ENCODE measurements at places on chromosomes 13 and 19. TPM values are rescaled to one million over a fixed set of nuclear protein-coding genes. Genes with fewer than 3 reads are reported as not detected.

DNA sequence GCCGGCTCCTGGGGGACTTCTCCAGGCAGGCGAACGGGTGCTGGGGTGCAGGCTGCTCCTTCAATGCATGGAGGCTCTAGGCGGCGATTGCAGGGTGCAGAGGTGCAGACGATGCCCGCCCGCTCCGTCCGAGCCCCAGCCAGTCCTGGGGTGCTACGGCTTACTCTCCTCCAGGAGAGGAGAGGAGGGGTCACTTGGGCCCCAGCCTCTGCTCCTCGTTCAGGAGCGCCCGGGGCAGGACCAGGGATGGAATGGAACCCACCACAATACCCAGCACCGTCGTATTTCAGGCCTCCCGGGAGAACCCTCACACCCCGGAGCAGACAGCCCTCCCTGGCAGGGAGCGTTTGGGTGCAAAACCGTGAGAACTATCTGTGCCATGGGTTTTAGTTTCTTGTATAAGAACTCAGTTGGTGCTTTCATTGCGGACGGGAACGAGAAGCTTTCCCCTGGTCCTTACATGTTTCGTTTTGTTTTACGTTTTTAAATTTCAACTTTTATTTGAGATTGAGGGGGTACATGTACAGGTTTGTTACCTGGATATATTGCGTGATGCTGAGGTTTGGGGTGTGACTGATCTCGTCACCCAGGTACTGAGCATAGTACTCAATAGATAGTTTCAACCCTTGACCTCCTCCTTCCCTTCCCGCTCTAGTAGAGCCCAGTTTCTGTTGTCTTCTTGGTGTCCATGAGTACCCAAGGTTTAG, 46.8 kb downstream of the ARHGEF18 start:
- DNase-seq, result no peak

DNA sequence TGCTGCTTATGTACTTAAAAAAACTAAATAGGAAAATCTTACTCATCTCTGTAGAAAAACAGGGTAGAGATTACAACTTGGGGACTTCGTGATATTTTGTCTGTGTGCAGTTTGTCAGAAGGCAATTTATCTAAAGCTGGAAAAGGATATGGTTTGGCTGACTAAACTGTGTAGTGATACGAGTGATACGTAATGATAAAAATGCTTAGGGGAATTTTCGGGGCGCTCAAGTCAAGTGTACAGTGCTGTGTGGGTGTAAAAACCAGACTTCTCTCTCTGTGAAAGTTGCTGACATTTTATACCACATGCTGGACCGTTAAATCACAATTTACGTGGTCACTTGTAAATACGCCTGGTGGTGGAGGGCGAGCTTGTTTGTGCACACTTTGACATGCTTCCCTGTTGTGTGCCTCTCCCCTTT, 221.7 kb downstream of the KCNRG start:
- no peak for DNase-seq

GRCh38 chr13:28657784-28658538, 969 bp upstream of the POMP start:
- no peak for DNase-seq

- DNase-seq, result no peak
Observed at GRCh38 chr19:31114585-31114984, 234.7 kb downstream of the TSHZ3 start.

- peak; percentile 79 for DNase-seq
Observed at GRCh38 chr19:4712771-4713170, 10.9 kb downstream of the DPP9 start.

- DNase-seq, result no peak
Observed at GRCh38 chr19:5291588-5292193, 48.9 kb downstream of the PTPRS start.

GRCh38 chr13:109105899-109106298, 476.5 kb downstream of the MYO16 start:
- DNase-seq, result no peak

- DNase-seq, result no peak
Observed at GRCh38 chr13:53447863-53448262, 419.2 kb downstream of the OLFM4 start.

The CGB8 gene
- total RNA-seq, result not detected

The PRSS57 gene
- total RNA-seq, result not detected

The CEACAM8 gene
- not detected for total RNA-seq

The CGB5 gene
- not detected for total RNA-seq

The TMEM272 gene
- total RNA-seq, result 0.27 TPM

The RBM42 gene
- 77.7 TPM for total RNA-seq

The GAPDHS gene
- not detected for total RNA-seq
